ENCODE measurements at places on chromosomes 11 and 22.

GRCh38 chr11:74276581-74276980, 34.9 kb downstream of the P4HA3 start:
- no peak for DNase-seq

GRCh38 chr11:114180301-114181055, 115.7 kb upstream of the NNMT start:
- no peak for DNase-seq

- no peak for DNase-seq
Measured at GRCh38 chr11:41250408-41250935, 209.0 kb downstream of the LRRC4C start.

GRCh38 chr11:105489446-105489845, 120.4 kb upstream of the GRIA4 start:
- no peak for DNase-seq

GRCh38 chr11:86507249-86507845, 132.7 kb downstream of the CCDC81 start:
- no peak for DNase-seq

DNA sequence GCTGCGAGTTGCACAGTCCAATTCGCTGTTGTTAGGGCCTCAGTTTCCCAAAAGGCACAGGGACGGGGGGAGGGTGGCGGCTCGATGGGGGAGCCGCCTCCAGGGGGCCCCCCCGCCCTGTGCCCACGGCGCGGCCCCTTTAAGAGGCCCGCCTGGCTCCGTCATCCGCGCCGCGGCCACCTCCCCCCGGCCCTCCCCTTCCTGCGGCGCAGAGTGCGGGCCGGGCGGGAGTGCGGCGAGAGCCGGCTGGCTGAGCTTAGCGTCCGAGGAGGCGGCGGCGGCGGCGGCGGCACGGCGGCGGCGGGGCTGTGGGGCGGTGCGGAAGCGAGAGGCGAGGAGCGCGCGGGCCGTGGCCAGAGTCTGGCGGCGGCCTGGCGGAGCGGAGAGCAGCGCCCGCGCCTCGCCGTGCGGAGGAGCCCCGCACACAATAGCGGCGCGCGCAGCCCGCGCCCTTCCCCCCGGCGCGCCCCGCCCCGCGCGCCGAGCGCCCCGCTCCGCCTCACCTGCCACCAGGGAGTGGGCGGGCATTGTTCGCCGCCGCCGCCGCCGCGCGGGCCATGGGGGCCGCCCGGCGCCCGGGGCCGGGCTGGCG, at the start of gene BCR:
Gene BCR, plus strand, starts transcription at position 209 of the 592 bp plus-strand sequence. CDS start 452 bp downstream, outside the sequence.
- peak; percentile 60 for DNase-seq

GRCh38 chr11:66851698-66852465, 5.0 kb upstream of the LRFN4 start:
- no peak for DNase-seq

- DNase-seq = no peak
Measured at GRCh38 chr11:71998649-71999310, at the start of gene IL18BP. IL18BP (plus strand) TSS chr11:71998909; CDS start chr11:71999985, 1,076 bp downstream.

DNA sequence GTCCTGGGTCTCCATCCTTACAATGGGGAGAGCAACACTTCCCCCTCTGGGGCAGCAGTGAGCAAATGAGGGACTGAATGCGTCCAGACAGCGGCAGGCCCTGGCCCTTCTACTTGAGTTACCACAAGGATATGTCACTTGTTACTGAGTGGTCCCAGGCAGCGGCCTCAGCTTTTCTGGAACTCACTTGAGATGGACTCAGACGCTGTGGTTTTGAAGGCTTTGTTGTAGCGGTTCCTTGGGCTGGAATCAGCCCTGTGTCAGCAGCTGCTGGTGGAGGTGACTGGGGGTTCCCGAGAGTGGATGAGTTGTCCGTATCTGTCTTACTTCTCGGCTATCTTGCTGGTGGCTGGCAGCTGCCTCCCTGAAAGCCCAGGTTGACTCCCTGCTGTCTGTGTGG, 77.0 kb downstream of the MICAL2 start:
- peak; percentile 62 for DNase-seq

- DNase-seq = no peak
Measured at GRCh38 chr11:110710628-110711381, 1.4 kb downstream of the ARHGAP20 start.

DNA sequence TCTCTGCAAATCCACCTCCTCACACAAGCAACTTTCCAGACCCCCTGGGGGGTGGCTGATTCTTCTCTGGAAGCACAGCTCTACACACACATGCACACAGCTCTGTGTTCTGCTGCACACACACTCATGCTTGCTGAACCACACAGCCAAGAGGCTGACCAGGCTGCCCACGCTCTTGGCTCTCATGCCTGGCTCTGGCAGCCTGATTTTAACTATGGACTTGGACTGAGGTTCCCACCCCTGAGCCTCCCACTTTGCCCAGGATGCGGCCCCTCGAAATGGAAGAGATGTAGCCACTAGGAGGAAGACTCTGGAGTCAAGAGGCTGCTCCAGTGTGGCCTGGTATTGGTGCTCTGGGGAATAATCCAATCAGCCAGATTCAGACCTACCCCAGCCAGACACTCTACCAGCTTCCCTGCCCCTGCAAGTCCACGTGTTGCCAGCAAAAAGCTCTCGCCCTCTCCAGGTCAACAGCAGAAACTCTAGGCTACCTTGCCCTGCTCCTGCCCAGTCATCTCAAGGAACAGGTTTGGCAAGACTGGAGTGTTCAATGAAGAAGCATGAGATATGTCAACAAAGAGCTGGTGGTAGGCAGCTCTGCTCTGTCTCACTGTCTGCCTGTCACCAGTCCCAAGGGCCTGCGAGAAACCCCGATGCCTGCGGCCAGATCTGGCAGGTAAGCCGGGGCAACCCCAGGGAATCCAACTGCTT, 8.8 kb upstream of the CASTOR1 start:
- no peak for DNase-seq

DNA sequence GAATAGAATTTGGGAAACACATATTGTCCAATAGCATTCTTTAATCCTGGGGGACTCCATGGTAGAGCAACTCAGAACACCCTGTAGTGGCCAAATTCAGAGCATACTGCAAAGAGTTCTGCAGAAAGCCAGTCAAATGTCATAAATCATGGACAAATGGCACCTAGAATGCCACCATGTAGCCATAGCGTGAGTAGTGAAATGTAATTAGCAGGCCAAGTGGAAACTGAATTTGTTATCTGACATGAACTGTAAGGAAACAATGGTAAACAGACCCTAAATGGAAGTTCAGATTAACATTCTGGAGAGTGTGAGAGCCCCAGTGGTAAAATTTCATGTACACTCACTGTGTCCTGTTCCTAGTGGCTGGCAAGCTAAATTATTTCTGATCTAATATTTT, 7.0 kb upstream of the PRSS23 start:
- no peak for DNase-seq

DNA sequence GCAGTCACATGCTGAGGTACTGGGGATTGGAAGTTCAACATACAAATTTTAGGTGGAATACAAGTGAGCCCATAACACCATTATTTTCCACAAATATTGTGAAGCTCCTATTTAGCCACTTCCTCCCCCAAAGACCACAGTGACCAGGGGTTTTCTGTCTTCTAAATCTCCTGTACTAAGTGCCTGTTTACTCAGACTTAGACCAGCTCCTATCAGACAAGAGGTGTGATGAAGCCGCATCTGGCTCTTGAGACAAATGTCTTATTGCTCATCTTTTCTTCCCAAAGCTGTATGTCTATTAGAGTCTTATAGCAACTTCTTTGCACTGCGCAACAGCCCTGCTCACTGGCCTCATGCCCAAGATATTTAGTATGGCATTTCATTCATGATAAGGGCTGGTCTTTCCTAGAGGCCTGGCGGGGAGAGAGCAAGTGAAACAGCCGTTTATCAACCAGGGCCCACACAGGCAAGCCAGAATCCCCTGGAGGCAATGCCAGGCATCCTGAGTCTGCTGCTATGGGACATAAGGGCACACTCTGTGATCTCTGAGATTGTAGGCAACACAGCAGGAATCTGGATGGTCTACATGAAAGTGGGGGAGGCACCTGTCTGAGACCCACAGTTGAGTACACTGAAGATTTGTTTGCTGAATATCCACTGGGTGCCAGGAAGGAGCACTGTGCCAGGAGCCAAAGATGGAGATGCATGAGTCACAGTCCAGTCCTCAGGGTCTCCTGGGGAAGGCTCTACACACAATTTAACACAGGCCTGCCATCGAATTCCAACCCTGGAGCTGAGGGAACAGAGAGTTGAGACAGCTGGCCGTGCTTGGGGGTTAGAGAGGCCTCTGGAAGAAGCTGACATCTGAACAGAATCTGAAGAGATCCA, 78.5 kb upstream of the NCAM1 start:
- DNase-seq = no peak

GRCh38 chr11:86753459-86753858, 46.9 kb upstream of the PRSS23 start:
- DNase-seq = no peak

GRCh38 chr11:93939084-93939760, 81.9 kb upstream of the HEPHL1 start:
- no peak for DNase-seq

DNA sequence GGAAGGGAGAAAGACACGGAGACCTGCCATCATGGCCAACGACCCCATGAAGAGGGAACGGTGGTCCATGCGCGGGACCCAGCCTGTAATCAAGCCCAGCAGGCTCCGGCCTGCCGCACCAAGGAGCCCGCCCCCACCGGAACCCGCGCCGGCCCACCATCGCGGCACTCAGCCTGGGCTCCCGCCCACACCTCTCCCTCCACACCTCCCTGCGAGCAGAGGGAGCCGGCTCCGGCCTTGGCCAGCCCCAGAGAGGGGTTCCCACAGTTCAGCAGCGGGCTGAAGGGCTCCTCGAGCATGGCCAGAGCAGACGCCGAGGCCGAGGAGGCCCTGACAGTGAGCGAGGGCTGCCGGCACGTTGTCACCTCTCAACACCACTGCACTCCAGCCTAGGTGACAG, 1302.8 kb upstream of the CNTN5 start:
- DNase-seq = no peak

GRCh38 chr22:22087854-22088657, 105.5 kb upstream of the TOP3B start:
- DNase-seq = no peak

- DNase-seq = no peak
Measured at GRCh38 chr11:126392633-126393013, 37.1 kb downstream of the ST3GAL4 start.

DNA sequence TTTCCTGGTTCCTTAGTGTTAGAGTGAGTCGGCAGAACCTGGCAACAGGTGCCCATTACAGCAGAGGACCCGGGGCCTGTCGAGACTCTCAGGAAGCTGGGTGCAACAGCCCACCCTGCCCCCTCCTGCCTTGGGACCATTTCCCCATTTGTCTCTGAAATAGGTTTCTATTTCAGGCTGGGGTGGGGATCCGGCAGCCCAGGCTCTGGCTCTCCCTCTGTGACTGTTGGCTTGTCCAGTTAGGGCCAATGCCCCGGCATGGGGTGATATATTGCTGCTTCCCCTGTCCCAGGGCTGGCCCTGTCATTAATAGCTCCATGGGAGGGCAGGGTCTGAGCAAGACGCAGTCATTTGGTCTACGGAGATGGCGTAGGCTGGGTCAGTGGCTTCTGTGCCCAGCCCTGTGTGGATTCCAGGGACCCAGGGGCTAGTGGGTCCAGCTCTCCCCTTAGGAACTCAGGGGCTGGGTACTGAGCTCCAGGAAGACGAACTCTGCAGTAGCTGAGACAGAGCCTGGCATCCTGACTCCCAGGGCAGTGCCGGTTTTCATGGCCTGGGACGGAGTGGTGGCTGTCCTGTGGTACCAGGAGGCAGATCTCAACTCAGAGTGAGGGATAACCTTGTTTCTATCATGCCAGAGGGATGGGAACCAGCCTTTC, 2.7 kb downstream of the P2RY6 start:
- peak; percentile 30 for DNase-seq

- no peak for DNase-seq
Measured at GRCh38 chr22:45316796-45317526, 7.2 kb downstream of the FAM118A start.

- no peak for DNase-seq
Measured at GRCh38 chr11:1708716-1709115, 11.7 kb downstream of the KRTAP5-6 start.

- DNase-seq = no peak
Measured at GRCh38 chr11:657691-658126, 20.6 kb downstream of the DRD4 start.

DNA sequence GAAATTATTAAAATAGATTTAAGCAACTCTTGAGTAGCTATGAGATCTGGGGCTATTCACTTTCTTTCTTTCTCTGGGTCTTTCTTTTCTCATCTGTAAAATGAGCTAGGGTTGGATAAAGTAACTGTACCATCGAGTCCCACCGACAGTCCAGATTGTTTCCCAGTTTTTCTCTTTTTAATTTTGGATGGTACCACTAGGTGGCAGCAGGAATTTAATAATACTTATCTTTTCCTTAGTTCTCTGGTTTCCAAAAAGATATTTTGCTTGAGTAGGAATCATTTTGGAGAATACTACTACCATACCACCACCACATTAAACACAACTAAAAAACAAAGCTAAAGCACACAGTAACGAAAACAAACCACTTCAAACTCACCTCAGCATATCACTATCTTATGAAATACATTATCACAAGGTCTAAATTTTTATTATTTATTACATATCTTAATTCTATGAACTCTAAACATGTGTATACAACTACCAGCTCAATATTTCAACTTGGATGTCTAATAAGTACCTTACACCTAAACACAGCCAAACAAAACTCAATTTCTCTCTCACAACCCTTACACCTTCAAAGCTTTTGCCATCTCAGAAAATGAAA, 584.0 kb downstream of the KCNA4 start:
- DNase-seq = peak; percentile 2

GRCh38 chr22:23116506-23117263, 25.1 kb downstream of the RSPH14 start:
- no peak for DNase-seq

- no peak for DNase-seq
Measured at GRCh38 chr11:76033699-76034098, 172.6 kb downstream of the WNT11 start.

DNA sequence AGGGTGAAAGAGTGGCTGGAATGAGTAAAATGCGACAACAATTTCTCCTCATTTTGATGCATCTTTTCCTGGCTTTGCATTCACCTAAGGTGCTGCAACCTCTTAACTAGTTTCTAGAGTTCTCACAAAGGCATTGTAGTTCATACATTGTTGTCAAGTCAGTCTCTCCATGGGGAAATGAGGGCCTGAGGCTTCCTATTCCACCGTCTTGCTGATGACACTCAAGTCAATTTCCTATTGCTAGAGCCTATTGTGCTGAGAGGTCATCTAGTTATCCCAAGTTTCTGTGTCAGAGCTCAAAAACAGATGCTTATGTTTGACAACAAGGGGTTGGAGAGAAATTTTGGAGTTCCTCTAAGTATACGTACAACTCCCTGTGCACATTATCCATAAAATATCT, 11.6 kb upstream of the MS4A6A start:
- DNase-seq = no peak
